Stimulated activated CD8-positive, alpha-beta memory T cell treated with anti-CD3 and anti-CD28 coated beads, Interleukin-7, amount 100 ng/mL, for 48 hours (primary cell): ENCODE measurements at places on chromosomes 7 and 10.

- no peak for DNase-seq
Observed at GRCh38 chr7:32803406-32804141, 88.0 kb downstream of the KBTBD2 start.

DNA sequence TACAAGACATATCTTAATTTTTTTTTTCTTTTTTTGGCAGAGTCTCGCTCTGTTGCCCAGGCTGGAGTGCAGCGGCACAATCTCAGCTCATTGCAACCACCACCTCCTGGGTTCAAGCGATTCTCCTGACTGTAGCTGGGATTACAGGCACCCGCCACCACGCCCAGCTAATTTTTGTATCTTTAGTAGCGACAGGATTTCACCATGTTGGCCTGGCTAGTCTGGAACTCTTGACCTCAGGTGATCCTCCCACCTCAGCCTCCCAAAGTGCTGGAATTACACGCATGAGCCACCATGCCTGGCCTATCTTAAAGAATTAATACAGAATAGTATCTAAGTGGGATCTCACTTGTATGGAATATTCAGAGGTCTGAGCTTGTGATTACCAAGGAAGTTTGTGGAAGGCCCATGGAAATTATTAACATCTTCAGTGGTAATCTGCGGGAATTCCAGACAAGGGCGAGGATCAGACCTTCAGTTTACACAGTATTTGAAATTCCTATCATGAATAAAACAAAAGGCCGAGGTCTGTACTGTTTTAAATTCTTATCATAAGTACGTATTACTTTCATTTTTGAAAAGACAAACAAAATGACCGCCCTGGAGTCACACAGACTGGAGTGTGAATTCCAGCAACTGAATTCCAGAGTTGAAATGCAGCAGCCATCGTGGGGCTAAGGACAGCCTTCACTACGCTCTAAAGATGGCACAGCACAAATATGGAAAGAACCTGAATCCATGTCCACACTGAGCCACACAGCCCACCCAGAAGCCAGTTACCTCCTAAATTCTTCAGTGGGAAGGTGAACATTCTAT is 16.7 kb downstream of the GPRIN2 start:
- no peak for DNase-seq

DNA sequence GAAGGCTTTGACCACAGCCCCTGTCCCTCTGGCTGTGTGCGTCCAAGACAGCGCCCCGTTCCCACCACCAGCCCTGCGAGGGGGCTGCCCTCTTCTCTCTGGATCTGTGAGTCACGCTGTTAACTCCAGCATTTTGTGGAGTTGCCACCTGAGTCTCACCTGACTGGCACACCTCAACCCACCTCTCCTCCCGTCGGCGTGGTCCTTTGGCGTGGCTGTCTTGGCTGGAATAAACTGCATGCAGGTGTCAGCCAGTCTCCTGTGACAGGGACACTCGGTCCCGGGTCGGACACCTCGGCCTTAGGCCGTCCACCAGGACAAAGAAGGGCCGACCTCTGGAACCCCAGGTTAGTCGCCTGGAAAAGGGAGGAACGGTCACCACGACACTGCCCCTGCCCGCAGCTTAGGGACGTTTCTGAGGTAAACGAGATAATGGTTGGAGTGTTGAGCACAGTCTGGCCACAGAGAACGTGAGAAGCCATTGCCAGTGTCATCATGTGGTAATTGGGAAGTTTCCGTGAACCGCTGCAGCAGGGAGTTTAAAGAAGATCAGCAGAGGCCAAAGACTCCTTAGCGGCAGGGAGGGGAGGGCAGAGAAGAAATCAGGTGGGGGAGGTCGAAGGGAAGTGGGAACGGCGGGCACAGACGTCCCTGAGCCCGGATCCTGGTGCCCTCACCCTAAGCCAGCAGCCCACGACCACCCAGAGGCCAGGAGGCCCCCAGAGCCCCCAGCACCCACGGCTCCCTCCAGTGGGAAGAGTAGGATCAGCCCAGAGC is 73.6 kb upstream of the FAM20C start:
- no peak for DNase-seq

DNA sequence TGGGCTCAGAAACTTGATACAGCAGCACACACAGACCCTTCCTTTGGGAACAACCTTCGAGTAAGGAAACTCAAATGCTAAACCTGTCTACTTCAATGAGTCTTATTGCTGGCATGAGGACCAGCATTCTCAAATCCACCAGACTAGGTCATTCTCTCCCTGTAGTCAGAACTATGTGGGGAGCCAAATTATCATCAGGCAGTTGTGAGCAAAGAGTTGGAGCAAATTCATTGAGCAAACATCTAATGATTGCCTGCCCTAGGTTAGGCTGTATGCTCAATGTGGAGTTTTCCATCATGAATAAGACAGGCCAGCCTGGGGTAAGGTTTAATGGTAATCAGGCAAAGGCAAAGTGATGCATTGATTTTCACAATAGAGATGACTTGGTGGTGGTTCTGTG is 3.6 kb downstream of the EPDR1 start:
- DNase-seq, result no peak

DNA sequence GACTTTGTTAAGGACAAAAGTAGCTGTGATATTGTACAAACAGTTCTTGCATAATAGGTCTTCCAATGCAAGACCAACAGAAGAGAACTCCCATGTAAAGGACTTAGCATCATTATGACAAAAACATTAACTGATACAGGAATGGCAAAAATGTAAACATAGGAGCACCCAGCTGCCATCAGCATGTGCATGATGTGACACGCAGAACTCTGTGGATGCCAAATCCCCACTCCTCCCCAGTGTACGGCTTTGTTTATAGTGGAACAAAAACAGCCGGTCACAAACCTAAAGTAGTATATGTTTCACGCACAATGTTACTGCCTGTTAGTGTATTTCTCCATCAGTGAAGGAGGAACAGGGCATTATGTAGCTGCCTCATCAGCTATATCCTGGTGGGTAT is 316.0 kb upstream of the AOAH start:
- DNase-seq, result no peak
